ENCODE measurements at places on chromosomes 5 and 9.

GRCh38 chr5:96080557-96080956 lies 118.9 kb upstream of the ELL2 start:
- DNase-seq: no peak

GRCh38 chr5:73232266-73233041 lies 59.5 kb downstream of the TMEM174 start:
- no peak for DNase-seq

DNA sequence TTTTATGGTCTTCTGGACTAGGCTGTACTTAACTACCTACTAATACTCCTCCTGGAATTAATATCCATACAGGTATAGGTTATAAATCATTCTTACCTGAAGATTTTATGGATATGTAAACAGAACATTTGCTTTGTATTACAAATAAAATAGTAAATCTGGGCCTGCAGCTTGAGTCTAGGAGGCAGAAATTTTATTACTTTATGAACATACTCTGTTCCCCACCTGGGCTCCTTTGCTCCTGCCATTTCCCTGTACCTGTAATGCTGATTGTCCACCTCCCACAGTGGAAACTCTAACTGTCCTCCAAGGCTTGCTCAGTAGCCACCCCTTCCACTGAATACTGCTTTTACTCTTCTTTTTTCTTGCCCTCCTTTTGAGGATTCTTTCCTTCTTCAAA lies 108.0 kb downstream of the PAM start:
- DNase-seq: no peak

DNA sequence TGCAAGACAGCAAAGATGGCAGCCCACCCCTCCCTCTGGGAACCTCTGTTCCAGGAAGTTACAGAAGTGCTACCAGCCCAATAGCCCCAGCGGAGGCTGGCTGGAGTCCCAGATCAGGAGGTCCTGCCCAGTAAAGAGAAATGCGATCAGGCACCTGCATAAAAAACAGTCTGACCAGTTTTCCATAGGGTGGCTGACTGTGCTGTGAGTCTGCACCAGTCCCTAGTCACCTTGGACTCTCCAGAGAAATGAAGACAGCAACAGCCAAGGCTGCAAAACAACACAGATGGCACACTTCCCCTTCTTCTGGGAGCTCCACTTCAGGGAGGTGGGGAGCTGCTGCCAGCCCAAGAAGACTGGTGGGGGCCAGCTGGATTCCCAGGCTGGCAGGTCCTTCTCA lies 265.5 kb upstream of the PCSK5 start:
- no peak for DNase-seq

DNA sequence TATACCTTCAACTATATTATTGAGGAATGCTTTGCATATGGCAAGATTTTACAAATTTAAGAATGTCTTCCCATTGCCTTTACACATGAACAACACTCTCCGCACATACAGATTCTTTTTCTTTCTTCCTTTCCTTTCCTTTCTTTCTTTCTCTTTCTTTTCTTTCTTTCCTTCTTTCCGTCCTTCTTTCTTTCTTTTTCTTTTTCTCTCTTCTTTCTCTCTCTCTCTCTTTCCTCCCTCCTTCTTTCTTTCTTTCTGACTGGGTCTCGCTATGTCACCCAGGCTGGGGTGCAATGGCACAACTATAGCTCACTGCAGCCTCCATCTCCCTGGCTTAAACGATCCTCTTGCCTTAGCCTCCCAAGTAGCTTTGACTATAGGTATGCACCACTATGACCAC lies 13.8 kb downstream of the WDR31 start:
- no peak for DNase-seq

GRCh38 chr9:123548741-123549545 lies 192.9 kb downstream of the CRB2 start:
- DNase-seq: peak; percentile 67

DNA sequence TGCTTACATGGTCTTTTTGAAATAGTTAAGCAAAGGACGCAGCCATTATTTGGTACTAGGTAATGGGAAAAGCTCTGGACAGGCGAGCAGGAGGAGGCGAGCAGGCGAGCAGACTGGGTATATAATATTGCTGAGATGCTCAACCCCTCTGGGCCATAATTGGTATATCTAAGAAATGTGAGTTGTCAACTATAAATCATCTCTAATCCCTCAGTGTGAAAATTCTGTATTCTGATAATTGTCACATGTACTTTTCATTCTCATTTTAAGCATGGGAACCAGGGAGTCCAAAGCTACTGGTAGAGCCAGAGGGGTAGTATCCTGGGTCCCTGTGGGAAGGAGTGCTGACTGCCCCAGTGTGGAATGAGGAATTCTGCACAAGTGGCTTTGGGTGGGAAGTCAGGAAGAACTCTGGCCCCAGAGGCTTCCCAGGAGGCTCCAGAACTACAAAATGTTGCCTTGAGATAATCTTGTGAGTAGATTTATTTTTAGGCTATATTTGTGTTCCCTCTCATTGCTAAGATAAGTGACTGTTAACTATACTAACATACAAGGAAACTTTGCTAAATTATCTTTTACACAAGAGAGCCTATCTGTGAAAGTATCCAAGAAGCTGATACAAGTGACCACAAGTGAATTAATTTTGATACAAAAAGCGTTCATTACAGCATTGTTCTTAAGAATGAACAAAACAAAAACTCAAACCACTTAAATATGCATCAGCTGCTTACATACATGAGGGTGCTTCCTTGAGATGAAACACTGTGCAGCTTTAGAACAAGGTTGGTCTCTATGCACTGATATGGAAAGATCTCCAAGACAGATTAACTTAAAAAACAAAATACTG lies 70.5 kb upstream of the TNFAIP8 start:
- DNase-seq: peak; percentile 47

DNA sequence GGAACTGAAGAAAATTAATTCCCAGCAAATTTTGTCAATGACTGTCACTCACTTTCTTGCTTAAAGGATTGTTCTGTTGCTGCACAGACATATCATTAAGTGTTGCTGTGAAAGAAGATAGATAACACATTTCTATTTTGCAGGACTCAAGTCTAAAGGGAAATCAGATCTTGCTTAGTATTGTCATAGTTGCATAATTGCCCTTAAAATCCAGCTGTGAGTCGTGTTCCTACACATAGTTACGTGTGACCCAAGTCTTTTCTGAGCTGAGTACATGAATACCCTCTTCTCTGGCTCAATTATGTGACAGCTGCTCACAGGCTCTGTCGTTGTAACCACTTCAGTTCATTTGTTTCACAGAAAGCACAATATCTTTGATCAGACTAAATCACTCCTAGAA lies 390.8 kb downstream of the DTWD2 start:
- no peak for DNase-seq

DNA sequence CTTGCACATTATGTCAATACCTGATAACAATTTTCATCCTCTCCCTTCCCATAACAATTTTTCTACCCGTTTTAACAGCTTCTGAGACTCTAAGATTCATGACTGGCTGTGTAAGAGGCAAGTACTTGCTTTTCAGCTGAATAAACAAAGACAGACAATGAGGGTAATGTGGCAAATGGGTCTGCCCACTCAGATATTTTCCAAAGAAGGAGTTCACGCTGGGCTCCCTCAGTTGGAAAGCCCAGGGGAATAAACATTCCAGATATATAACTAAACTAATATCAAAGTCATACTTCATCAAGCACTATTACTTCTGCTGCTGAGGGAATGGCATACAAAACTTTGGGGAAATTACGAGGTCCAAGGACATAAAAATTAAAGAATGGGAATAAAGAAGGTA lies 24.4 kb downstream of the MEGF9 start:
- DNase-seq: no peak

All from hematopoietic multipotent progenitor cell treated with erythropoietin and hydrocortisone succinate and interleukin-3 and kit ligand, for 4 days (in vitro differentiated cells).